ENCODE measurements at places on chromosomes 5 and 9. TPM values are rescaled to one million over a fixed set of nuclear protein-coding genes. Genes with fewer than 3 reads are reported as not detected.

The GFI1B gene
- total RNA-seq = not detected

The WDR38 gene
- not detected for total RNA-seq

The SPATA6L gene
- 0.39 TPM for total RNA-seq

The KIAA1958 gene
- 1.9 TPM for total RNA-seq

The PPP2R2B gene
- total RNA-seq = 0.66 TPM

The CATSPER3 gene
- 0.10 TPM for total RNA-seq

The NR2F1 gene
- 10.2 TPM for total RNA-seq

The TAF11L7 gene
- not detected for total RNA-seq

Measured in smooth muscle cell of the pulmonary artery (primary cell).